ENCODE measurements at places on chromosomes 1 and 21. TPM values are rescaled to one million over a fixed set of nuclear protein-coding genes. Genes with fewer than 3 reads are reported as not detected.

The FCGR3A gene
- total RNA-seq = 0.11 TPM

The NTNG1 gene
- not detected for total RNA-seq

The MCOLN3 gene
- total RNA-seq = 3.4 TPM

The FMOD gene
- total RNA-seq = not detected

The LZIC gene
- total RNA-seq = 24.8 TPM

The FCAMR gene
- 0.07 TPM for total RNA-seq

The DENND2D gene
- 203 TPM for total RNA-seq

The RO60 gene
- total RNA-seq = 53.0 TPM

The C2CD4D gene
- 1.1 TPM for total RNA-seq

The A3GALT2 gene
- total RNA-seq = not detected

The CACNA1S gene
- total RNA-seq = not detected

The CD1D gene
- total RNA-seq = not detected

The DAP3 gene
- total RNA-seq = 146 TPM

The FPGT gene
- total RNA-seq = 10.1 TPM

The GJB4 gene
- not detected for total RNA-seq

The RRAGC gene
- 15.9 TPM for total RNA-seq

The PLA2G2F gene
- not detected for total RNA-seq

The KCNE2 gene
- not detected for total RNA-seq

The NPL gene
- total RNA-seq = 3.2 TPM

The SFN gene
- 1.5 TPM for total RNA-seq

The CCDC24 gene
- total RNA-seq = 0.59 TPM

The CLCNKA gene
- total RNA-seq = not detected

The SPATA46 gene
- total RNA-seq = not detected

The PM20D1 gene
- total RNA-seq = 1.2 TPM

The PROK1 gene
- total RNA-seq = not detected

The RFX5 gene
- total RNA-seq = 75.3 TPM

The ELF3 gene
- total RNA-seq = 0.55 TPM

Measured in T-helper 2 cell treated with Interferon-gamma antibody and Interleukin-4, amounts not matched to agents 100 ng/mL and 5 ng/mL, for 36 hours (primary cell).